ENCODE measurements at places on chromosomes 7 and 10. TPM values are rescaled to one million over a fixed set of nuclear protein-coding genes. Genes with fewer than 3 reads are reported as not detected.

DNA sequence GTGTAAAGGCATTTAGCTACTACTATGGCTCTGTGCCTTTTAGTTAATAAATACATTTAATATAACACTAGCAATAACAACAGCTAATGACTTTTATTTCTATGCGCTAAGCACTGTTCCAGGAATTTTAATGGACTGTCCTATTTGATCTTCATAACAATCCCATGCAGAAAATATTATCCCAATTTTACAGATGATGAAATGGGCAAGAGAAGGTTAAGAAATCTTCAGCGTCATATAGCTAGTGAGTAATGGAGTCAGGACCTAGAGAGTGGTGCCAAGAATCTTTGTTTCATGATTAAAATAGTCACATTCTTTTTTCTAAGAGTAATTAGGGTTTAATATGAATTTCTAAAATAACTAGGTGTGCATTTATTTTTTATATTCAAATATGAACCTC is 32.4 kb downstream of the ACTA2 start:
- no peak overlapping the region for H3K27ac ChIP-seq
- no peaks in the 10 kb centered on the region for H3K36me3 ChIP-seq
- H3K27me3 ChIP-seq = no peaks in the 10 kb centered on the region

GRCh38 chr7:92731335-92732063 is 104.9 kb downstream of the CDK6 start:
- H3K4me1 ChIP-seq = peaks cover 6% of the 10 kb centered on the region
- no peaks in the 10 kb centered on the region for H3K27me3 ChIP-seq
- DNase-seq = no peak
- H3K36me3 ChIP-seq = no peaks in the 10 kb centered on the region

GRCh38 chr10:132724446-132724845 is 61.5 kb downstream of the NKX6-2 start:
- no peak overlapping the region for H3K27ac ChIP-seq
- H3K4me3 ChIP-seq = no peak overlapping the region
- no peaks in the 10 kb centered on the region for H3K27me3 ChIP-seq
- no peaks in the 10 kb centered on the region for H3K4me1 ChIP-seq

Gene LIPK
- not detected for total RNA-seq

DNA sequence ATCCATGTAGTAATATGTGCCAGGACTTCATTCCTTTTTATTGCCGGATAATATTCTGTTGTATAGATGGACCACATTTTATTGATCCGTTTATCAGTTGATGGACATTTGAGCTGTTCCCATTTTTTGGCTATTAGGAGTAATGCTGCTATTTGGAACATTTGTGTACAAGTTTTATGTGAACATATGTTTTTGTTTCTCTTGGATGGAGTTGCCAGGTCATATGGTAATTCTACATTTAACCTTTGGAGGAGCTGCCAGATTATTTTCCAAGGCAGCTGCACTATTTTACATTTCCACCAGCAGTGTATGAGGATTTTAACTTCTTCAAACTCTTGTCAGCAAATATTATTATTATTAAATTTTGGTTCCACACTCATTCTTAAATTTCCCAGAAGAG is 59.2 kb downstream of the C10orf90 start:
- no peaks in the 10 kb centered on the region for H3K27me3 ChIP-seq
- no peak overlapping the region for H3K4me3 ChIP-seq
- H3K27ac ChIP-seq = no peak overlapping the region
- DNase-seq = no peak
- no peaks in the 10 kb centered on the region for H3K36me3 ChIP-seq

DNA sequence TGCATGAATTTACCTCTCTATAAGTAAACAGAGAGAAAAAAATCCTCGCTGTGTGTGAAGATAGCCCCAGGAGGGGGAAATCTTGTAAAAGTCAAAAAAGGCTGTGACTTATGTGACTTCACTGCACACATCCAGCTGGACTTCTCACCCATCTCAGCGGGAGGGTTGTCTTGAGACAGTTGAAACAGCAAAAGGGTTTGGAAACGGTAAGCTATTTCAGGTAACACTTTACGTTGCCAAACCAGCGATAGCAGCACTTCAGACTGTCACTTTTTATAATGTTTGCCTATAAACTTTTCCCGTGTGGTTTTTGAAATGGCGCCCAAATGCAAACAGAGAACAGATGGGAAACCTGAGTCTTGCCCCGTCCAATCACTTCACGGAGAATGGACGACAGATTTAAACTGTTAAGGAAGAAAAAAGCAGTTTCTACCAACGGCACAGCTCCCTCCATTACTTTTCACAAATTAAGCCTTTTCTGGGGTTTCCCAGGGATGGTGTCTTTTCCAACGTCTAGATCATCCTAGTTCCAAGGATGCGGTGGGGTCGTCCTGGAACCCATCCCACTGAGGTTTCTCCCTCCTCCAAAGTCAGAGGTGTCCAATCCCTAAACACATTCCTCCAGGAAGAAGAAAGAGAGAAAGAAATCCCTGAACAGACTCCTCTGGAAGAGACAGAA is 25.2 kb downstream of the FGFR2 start:
- no peak overlapping the region for H3K27ac ChIP-seq
- no peaks in the 10 kb centered on the region for H3K27me3 ChIP-seq
- no peaks in the 10 kb centered on the region for H3K36me3 ChIP-seq
- H3K4me1 ChIP-seq = no peaks in the 10 kb centered on the region
- H3K4me3 ChIP-seq = no peak overlapping the region

DNA sequence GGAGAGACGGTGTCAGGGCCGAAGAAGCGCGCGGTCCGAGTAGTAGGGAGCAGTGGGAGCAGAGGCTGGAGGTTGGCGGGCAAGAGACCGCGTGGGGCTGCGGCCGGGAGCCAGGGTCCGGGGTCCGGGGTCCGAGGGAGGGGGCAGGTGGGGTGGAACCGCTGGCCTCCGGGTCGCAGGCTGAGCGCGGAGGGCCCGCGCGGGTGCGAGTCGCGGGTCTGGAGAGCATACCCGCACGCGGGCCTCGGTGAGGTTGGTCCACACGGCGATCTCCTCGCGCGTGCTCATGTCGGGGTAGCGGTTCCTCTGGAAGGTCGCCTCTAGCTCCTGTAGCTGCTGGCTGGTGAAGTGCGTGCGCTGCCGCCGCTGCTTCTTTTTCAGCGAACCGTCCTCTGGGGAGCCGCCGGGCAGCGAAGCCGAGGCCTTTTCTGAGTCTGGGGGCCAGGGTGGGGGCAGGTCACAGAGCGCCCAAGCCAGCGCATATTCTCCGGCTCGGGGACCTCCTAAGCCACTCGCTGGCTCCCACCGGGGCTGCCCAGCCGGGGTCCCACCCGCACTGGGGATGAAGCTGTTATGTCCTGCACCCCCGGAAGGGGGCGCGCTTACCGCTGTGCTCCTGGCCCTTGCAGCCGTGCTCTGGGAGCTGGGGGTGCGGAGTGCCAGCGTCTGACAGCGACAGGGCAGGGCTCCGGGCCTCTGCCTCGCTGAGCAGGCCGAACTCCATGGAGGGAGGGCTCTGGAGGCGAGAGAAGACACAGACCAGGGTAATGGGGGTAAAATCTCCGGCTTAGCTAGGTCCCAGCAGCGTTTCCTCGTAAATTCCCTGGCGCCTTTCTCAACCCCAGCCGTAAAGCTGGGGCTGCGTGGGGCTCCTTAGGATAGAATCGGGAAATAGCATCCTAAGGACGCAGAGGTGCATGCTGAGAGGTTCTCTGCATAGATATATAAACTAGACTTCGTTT is 5.5 kb downstream of the ELOVL3 start:
- H3K27me3 ChIP-seq = peaks cover 31% of the 10 kb centered on the region
- peak; percentile 81 for DNase-seq
- peak overlapping the region; percentile 61 for H3K4me3 ChIP-seq
- no peaks in the 10 kb centered on the region for H3K36me3 ChIP-seq
- H3K4me1 ChIP-seq = peaks cover 32% of the 10 kb centered on the region
- no peak overlapping the region for H3K27ac ChIP-seq

DNA sequence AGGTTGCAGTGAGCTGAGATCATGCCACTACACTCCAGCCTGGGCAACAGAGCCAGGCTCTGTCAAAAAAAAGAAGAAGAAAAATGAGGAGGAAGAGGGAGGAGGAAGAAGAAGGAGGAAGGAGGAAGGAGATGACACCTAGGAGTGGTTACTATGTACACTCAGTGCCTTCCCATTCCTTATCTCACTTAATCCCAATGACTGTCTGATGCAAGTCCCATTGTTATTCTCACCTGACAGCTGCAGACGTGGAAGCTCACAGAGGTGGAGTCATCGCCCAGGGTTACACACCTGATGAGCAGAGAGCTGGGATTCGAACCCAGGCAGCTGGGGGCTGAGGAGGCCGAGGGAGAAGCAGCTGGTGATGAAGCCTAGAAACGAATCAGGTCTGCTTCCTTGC is 258.8 kb downstream of the SNX10 start:
- H3K27me3 ChIP-seq = no peaks in the 10 kb centered on the region
- no peaks in the 10 kb centered on the region for H3K4me1 ChIP-seq
- H3K4me3 ChIP-seq = no peak overlapping the region
- no peak for DNase-seq

- H3K27me3 ChIP-seq = peaks cover 5% of the 10 kb centered on the region
- H3K4me3 ChIP-seq = no peak overlapping the region
- H3K36me3 ChIP-seq = no peaks in the 10 kb centered on the region
- no peak for DNase-seq
- H3K27ac ChIP-seq = no peak overlapping the region
- no peaks in the 10 kb centered on the region for H3K4me1 ChIP-seq
Observed at GRCh38 chr10:129442866-129443265, 24.2 kb upstream of the MGMT start.

- H3K27ac ChIP-seq = no peak overlapping the region
- no peak overlapping the region for H3K4me3 ChIP-seq
- peaks cover 11% of the 10 kb centered on the region for H3K36me3 ChIP-seq
- no peak for DNase-seq
- no peaks in the 10 kb centered on the region for H3K27me3 ChIP-seq
- peaks cover 50% of the 10 kb centered on the region for H3K4me1 ChIP-seq
Observed at GRCh38 chr7:2116989-2117591, 115.7 kb downstream of the MAD1L1 start.

Gene TMEM243
- 115 TPM for total RNA-seq

DNA sequence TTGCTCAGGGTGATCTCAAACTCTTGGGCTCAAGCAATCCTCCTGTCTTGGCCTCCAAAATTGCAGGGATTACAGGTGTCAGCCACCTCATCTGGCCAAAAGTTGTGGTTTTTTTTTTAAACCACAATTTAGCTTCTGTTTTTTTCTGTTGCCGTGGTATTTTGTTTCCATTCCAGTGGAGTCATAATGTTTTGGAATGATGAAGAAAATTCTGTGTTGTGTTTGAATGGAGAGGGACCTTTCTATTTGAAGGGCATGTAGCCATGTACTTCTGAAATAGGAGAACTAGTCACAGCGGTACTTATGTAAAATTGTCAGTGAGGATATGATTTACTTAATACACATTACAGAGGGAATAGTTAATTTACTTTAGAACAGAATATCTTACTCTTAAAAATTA is 201.3 kb downstream of the ARL4A start:
- no peak overlapping the region for H3K4me3 ChIP-seq
- H3K27me3 ChIP-seq = no peaks in the 10 kb centered on the region
- DNase-seq = no peak
- H3K36me3 ChIP-seq = no peaks in the 10 kb centered on the region
- H3K27ac ChIP-seq = no peak overlapping the region
- H3K4me1 ChIP-seq = no peaks in the 10 kb centered on the region

GRCh38 chr10:132570771-132571649 is 33.4 kb downstream of the INPP5A start:
- H3K36me3 ChIP-seq = no peaks in the 10 kb centered on the region
- H3K4me3 ChIP-seq = no peak overlapping the region
- peaks cover 42% of the 10 kb centered on the region for H3K4me1 ChIP-seq
- no peak for DNase-seq
- H3K27me3 ChIP-seq = no peaks in the 10 kb centered on the region

DNA sequence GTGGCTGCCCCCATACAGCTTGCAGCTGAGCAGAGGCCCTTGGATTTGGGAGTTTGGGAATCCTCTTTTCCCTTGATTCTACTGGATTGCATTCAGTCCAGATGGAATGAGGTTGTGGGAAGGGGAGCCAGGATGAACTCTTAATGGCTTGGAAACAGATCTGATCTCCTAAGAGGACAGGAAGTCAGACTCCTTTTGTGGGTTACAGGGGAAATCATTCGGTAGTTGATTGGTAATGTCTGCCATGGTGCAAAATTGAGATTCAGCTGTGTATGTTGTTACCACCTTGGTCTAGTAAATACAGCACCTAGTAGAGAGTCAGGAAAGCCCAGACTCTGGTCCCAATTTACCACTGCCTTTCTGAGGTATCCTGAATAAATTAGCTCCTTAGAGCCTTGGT is 144.2 kb upstream of the TNRC18 start:
- H3K27ac ChIP-seq = no peak overlapping the region
- H3K4me1 ChIP-seq = peaks cover 27% of the 10 kb centered on the region
- no peaks in the 10 kb centered on the region for H3K27me3 ChIP-seq
- DNase-seq = no peak

- H3K27ac ChIP-seq = peak overlapping the region; percentile 97
- no peak for DNase-seq
- H3K36me3 ChIP-seq = no peaks in the 10 kb centered on the region
- H3K4me1 ChIP-seq = peaks cover 17% of the 10 kb centered on the region
Observed at GRCh38 chr7:39948375-39948955, 1.6 kb upstream of the CDK13 start.

Gene AKR1D1
- not detected for total RNA-seq
